Effector CD4-positive, alpha-beta T cell (primary cell): ENCODE measurements at places on chromosomes 3 and 15.

- no peak for DNase-seq
Measured at GRCh38 chr3:195613468-195614069, 29.8 kb upstream of the APOD start.

- no peak for DNase-seq
Measured at GRCh38 chr3:146088840-146089239, 72.1 kb downstream of the PLOD2 start.

GRCh38 chr15:56968256-56968655 lies 49.8 kb downstream of the TCF12 start:
- no peak for DNase-seq

DNA sequence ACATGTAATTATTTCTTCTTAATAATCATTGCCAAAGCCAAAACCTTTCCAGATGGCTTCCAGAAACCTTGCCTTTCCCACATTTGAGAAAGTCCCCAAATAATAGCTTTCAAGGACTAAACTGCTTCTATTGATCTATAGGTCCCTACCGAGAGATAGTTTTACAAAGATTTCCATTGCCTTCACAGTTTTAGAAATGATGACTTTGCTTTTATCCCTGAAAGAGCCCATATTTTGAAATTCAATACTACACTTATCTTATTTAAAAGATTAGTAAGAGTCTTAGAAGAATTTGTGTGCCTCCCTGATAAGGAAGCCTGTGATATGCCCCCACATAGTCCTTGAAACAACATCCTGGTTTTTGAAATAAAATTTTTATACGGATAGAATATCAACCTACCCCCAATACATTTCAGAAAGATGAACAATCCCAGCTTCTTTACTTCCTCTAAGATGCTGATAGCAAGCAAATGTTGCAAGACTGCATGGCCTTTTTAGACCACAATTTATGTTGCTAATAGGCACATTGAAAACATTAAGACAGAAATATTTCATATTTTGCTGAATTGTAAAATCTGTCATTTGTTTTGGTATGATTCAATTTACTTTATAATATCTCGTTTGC lies 146.3 kb downstream of the TMCO5A start:
- no peak for DNase-seq

- DNase-seq: no peak
Measured at GRCh38 chr15:31970007-31970406, 60.3 kb upstream of the CHRNA7 start.

- no peak for DNase-seq
Measured at GRCh38 chr3:136974670-136975069, 16.9 kb downstream of the IL20RB start.

DNA sequence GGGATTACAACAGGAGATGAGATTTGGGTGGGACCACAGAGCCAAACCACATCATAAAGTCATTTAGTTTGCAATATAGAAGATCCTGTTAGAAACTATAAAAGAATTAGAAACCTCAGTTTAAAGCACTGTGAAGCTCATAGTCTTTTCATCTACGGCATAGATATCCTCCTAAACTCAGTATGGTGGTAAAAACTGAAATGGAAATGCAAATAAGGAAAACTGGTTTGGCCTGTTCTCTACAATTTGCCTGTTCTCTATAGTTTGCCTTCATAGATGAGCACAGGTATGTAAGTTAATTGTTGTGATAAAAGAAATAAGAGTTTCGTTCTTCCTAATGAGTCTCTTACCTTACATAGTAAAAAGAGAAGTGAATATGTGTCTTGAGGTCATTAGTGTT lies 331.6 kb upstream of the ARL6 start:
- no peak for DNase-seq

DNA sequence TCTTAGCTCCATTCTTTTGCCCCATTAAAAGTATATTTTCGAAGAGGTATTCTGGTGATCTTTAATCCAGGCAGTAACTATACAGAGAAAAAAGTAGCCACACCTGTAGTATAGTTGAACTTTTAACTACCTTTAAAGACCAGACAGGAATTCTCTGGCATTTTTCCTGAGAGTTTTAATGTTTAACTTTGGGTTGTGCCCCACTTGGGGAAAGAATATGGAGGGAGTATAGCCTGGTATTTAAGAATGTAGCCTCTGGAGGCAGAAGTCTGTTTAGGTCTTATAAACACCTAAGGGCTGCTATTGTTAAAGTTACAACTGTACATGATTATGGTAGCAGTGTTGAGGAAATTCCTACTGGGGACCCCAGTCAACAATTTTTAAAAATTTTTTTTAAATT lies 19.3 kb downstream of the C3orf85 start:
- no peak for DNase-seq
